T-helper 22 cell (primary cell): ENCODE measurements at places on chromosomes 4 and X.

GRCh38 chrX:104130808-104131207 is 18.5 kb downstream of the ZCCHC18 start:
- DNase-seq, result no peak

- DNase-seq, result no peak
Measured at GRCh38 chr4:175413561-175413960, 398.5 kb downstream of the GPM6A start.

DNA sequence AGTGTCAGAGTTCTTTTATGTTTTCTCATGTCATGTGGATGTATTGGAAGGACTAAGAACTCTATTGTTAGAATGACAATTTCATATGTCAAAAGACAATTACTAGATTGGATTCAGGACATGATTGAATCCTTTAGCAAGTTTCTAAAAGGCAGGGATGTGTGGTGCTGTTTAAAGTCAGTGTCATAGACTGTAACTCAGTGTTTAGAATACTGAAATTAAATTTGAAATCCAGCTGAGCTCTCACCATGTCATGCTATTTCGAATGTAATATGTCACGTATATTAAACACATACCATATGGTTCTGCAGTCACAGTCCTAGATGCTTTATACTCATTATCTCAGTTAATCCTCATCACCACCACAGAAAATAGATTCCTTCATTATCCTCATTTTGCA is 7.8 kb downstream of the GUCY1B1 start:
- no peak for DNase-seq

GRCh38 chr4:87971866-87972265 is 3.6 kb upstream of the SPP1 start:
- DNase-seq, result no peak

DNA sequence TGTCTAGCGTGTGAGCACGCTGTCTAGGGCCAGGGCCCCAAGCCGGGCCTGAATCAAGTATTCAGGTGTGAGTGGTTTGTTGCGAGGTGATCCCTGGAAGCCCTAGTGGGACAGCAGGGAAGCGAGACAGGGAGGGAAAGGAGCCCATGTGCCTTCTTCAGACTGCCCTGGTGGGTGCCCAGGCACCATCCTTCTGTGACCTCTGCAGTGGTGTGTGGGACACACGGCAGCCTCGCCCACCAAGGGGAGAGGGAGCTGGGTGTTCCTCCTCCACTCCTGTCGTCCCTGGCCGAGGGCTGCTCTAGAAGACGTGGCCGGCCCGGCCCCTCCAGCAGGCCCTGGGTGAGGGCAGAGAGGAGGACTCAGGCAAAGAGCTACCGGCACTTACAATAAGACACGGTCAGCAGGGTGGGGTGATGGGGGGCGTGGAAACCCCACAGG is 47.4 kb downstream of the HTRA3 start:
- DNase-seq, result no peak

GRCh38 chrX:10360116-10360515 is 203.3 kb downstream of the CLCN4 start:
- no peak for DNase-seq

GRCh38 chrX:40326186-40326965 is 228.6 kb upstream of the BCOR start:
- DNase-seq, result no peak

- no peak for DNase-seq
Measured at GRCh38 chr4:153940916-153941315, 152.0 kb upstream of the SFRP2 start.

DNA sequence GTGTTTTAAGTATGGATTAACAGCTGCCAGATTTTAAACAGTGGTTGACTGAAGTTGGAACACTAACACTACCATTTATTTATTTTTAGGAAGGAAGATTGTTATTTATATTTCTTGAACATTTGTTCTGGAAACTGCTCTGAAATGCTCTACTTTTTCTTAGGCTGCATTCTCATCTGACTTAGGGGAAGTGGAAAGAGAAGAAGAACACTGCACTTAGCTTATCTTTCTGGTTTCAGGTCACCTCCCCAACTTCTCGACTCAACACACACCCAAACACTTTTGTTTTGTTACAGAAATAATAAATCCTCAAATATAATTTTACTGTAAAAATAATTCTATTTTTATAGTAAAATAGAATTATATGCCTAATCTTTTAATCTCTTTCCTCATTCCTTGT is 18.6 kb downstream of the BLTP1 start:
- no peak for DNase-seq

- no peak for DNase-seq
Measured at GRCh38 chr4:40536032-40536431, 93.6 kb downstream of the RBM47 start.

GRCh38 chrX:85244450-85245211 is 840 bp downstream of the ZNF711 start:
- DNase-seq, result no peak

- DNase-seq, result no peak
Measured at GRCh38 chrX:118847676-118848075, 24.1 kb downstream of the ZCCHC12 start.

DNA sequence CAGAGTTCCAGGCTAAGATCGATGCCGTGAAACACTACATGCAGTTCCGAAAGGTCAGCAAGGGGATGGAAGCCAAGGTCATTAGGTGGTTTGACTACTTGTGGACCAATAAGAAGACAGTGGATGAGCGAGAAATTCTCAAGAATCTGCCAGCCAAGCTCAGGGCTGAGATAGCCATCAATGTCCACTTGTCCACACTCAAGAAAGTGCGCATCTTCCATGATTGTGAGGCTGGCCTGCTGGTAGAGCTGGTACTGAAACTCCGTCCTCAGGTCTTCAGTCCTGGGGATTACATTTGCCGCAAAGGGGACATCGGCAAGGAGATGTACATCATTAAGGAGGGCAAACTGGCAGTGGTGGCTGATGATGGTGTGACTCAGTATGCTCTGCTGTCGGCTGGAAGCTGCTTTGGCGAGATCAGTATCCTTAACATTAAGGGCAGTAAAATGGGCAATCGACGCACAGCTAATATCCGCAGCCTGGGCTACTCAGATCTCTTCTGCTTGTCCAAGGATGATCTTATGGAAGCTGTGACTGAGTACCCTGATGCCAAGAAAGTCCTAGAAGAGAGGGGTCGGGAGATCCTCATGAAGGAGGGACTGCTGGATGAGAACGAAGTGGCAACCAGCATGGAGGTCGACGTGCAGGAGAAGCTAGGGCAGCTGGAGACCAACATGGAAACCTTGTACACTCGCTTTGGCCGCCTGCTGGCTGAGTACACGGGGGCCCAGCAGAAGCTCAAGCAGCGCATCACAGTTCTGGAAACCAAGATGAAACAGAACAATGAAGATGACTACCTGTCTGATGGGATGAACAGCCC is 9.3 kb downstream of the CNGA2 start:
- DNase-seq, result no peak

DNA sequence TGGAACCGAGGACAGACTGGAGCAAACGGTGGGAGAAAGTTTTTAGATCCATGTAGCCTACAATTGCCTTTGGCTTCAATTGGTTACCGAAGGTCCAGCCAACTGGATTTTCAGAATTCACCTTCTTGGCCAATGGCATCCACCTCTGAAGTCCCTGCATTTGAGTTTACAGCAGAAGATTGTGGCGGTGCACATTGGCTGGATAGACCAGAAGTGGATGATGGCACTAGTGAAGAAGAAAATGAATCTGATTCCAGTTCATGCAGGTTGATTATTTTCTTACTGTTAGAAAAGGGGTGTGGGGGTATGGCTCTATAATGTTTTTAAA is 702 bp downstream of the KLHL5 start:
- DNase-seq, result no peak

- no peak for DNase-seq
Measured at GRCh38 chrX:68413254-68413653, 20.0 kb downstream of the OPHN1 start.

GRCh38 chr4:26823583-26823982 is 37.1 kb upstream of the STIM2 start:
- DNase-seq, result no peak

GRCh38 chr4:3816256-3816825 is 50.2 kb downstream of the ADRA2C start:
- DNase-seq, result no peak

DNA sequence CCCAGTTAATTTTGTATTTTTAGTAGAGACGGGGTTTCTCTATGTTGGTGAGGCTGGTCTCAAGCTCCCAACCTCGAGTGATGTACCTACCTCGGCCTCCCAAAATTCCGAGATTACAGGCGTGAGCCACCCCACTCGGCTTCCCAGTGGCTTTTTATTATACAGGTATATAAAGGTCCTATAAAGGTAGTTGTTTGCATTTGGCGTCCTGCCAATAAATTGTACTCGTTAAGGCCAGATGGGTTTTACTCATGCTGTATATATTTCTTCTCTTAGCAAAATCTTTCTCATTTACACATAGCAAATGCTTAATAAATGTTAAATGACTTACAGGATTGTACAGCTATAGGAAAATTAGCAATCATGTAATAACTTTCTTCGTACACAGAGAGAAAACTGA is 6.9 kb downstream of the SHROOM3 start:
- no peak for DNase-seq
